ENCODE measurements at places on chromosomes 2 and 18. TPM values are rescaled to one million over a fixed set of nuclear protein-coding genes. Genes with fewer than 3 reads are reported as not detected.

Gene THUMPD2
- 10.4 TPM for polyA plus RNA-seq

Gene LHCGR
- 0.37 TPM for polyA plus RNA-seq

Gene RTP5
- polyA plus RNA-seq = not detected

Gene POTEI
- polyA plus RNA-seq = not detected

Gene RUFY4
- not detected for polyA plus RNA-seq

Gene AGXT
- not detected for polyA plus RNA-seq

Gene ZDBF2
- polyA plus RNA-seq = 2.3 TPM

Gene IKZF2
- 0.80 TPM for polyA plus RNA-seq

Gene TMEM169
- 0.15 TPM for polyA plus RNA-seq

Gene HOXD12
- not detected for polyA plus RNA-seq

DNA sequence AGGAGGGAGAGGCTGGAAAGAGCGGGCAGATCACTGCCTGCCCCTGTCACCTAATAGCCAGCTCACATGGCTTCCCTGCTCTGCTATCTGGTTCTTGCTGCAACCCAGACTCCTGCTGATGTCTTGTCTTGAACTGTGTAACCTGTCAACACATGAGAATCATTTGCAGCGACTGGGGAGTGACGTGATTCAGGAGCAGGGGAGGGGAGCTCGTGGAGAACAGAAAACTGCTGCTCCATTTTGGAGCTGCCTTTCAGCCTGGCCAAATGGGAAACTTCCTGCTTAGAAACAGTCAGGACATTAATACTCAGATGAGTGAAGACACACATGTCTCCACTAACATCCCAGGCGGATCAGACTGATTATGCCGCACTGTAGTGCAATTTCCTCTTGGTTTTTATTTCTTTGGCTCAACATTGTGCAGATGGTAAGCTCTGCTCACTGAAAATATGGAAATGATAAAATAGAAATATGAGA lies 38.1 kb downstream of the RPL37A start:
- peak overlapping the region; percentile 85 for H3K27ac ChIP-seq
- peaks cover 21% of the 10 kb centered on the region for H3K4me1 ChIP-seq
- no peaks in the 10 kb centered on the region for H3K36me3 ChIP-seq
- H3K4me3 ChIP-seq = no peak overlapping the region
- no peak for DNase-seq

GRCh38 chr18:48674758-48675351 lies 136.0 kb downstream of the CTIF start:
- no peak for DNase-seq
- H3K4me1 ChIP-seq = peaks cover 64% of the 10 kb centered on the region
- peak overlapping the region; percentile 7 for H3K27ac ChIP-seq
